CD4-positive, alpha-beta memory T cell (primary cell): ENCODE measurements at places on chromosomes 2 and 18.

DNA sequence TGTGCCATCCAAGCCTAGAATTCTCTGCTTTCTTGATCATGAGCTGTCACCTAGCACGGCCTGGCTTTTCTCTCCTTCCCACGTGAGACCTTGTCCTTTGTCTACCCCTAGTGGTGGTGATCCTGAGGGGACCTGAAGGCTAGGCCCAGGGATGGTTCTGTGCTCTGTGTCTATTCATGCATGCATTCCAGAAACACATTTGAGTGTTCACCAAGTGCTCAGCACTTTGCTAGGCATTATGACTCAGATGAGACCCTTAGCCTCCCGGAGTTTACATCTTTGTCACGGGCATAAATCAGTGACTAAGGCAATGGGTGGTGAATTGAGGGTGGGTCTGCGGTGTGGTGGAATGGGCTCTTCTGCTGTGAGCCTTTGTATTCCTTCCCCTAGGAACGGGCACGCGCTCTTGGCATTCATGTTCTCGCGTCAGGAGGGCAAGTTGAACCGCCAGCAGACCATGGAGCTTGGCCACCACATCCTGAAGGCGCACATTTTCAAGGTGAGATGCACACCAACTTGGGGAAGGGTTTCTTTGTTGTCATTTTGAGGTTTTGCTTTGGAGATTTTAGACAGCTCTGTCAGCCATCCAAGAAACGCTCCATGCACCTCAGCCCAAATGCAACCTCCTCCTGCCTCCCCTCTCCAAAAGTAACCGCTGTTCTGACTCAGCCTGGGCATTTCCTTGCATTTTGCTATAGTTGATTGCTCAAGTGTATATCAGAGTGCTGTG is 100.9 kb downstream of the WDSUB1 start:
- no peak for DNase-seq

- DNase-seq, result no peak
These were observed 127.9 kb downstream of the UXS1 start for GRCh38 chr2:106065983-106066820.

GRCh38 chr2:67945940-67946339 is 116.9 kb downstream of the C1D start:
- DNase-seq, result no peak

DNA sequence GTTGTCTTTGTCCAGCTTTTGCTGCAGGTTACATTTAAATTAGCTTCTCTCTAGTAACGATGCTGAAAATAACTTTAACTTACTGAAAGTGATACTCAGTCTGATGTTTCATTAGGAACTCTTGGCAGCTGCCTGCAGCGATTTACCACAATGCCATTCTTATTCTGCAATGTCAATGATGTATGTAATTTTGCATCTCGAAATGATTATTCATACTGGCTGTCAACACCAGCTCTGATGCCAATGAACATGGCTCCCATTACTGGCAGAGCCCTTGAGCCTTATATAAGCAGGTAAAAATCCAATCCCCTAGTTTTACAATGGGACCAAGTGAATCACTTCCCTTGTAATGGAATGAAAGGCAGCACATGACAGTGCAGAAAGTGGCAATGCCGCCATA is 16.3 kb upstream of the MFF start:
- DNase-seq, result no peak

GRCh38 chr18:56492136-56492535 is 146.3 kb downstream of the TXNL1 start:
- no peak for DNase-seq

DNA sequence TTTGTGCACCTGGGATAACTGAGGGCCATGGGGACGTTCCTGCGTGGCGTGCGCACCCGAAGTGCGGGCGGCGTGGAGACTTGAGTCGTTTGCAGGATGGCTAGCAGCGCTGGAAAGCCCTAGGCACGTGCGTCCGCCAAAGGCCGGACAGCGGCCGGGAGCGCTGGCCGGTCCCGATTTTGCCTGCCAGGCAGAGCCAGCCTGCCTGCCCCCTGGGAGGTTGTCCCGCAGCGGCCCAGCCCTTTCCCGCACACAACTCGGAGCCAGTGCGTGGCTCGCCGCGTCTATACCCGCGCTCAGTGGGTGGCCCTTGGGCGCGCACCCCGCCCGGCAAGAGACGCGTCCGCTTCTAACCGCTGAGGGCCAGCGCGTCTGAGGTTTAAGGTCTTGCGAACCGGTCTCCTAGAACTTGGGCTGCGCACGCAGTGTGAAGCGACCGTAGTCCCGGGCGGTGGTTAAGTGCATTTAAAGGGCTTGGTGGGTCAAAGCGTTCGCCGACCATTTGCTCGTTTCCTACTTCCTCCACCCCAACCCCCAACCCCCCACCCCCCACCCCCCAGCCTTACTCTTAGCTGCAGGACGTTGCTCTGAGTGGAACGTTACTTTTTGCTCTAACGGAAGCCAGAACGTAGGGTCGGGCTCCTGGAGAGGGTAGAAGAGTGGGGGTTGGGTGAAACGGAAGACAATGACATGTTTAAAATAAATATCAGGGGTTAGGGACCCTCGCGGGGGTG is 627 bp downstream of the CDCA7 start:
- DNase-seq, result peak; percentile 15

DNA sequence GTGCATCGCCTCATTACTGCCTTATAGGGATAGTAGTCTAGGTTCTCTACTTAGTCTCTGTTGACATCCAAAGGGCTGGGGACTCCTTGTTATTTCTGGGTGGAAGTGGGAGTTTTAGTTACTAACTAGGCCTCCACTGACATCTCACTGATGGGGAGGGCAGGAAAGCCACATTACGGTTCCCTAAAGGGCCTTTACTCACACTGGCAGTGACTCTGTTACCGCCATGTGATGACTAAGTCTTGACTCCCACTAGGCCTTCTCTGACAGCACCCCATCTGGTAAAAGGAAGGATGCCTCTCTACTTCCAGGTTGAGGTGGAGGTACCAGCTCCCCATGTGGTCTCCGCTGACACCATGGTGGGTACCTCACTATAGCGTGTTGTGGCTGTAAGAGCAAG is 14.0 kb upstream of the BCL2L11 start:
- DNase-seq, result no peak

GRCh38 chr2:210617732-210618330 is 61.4 kb downstream of the CPS1 start:
- no peak for DNase-seq
